Muscle of arm (tissue), 14 donors: ENCODE measurements at places on chromosomes 12 and 14. TPM values are rescaled to one million over a fixed set of nuclear protein-coding genes. Genes with fewer than 3 reads are reported as not detected.

FAM181A gene
- 0.22 TPM for polyA plus RNA-seq

RNF34 gene
- polyA plus RNA-seq: 24.7 TPM

PTHLH gene
- 0.89 TPM for polyA plus RNA-seq

DNA sequence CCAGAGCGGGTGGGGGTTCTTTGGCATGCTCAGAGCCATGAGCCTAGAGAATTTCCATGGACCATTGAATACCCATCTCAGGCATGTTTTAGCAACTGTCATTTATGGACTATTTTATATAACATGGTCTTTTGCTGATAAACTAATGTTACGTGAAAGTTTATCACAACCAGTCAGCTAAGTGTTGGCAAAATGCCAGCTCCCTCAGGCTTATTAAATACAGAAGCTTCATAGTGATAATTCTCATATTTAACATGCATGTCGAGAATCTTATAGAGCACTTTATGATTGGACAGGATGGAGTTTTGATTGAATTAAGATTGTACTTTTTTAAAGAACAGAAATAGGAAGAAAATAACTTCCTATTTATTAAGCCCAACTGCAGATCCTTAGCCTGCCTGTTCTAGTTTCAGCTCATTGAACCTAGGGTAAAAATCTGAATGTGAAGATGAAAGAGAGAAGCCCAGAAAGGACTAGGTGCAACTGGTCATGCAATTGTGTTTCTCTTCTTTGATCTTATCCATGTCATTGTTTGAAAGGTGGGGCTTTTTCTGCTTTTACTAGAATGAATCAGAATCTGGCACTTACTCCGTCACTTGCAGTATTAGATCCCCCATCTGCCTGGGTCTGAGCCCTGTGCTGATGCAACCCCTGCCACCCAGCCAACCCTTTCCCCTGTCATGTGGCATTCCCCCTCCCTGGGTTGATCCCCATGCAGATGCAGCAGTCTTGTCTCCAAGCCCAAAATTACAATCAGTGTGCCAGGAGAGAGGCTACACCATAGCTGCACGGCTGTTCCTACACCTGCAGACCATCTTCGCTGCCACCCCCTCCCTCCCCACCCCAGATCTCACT is 134.6 kb upstream of the EVL start:
- no peak for DNase-seq

DNA sequence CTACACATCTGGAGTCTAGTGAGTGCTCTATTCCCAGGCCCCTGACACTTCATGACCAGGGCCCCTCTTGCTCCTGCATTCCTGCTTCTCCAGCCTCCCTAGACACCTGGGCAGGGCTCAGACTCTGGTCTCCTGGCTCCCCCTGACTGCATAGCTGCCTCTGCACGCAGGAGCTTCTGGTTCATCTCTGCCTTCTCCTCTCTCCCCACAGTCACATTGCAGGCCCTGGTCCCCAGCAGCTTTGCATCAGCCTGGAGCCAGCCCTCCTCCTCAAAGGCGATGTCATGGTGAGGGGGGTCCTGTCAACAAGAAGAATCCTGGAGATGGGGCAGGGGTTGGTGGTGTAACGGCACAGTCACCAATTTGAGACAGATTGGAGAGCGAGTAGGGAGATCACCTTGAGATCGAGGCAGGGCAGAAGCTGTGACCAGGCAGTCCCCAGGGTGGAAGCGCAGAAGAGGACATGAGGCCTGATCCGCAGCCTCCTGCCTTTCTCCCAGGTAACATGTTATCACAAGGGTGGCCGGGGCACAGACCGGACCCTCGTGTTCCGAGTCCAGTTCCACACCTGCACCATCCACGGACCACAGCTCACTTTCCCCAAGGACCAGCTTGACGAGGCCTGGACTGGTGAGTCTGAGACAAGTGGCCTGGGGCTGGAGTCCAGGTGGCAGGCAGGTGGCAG is 8.1 kb downstream of the TNS2 start:
- DNase-seq: no peak

GRCh38 chr12:68287106-68287505 is 33.7 kb upstream of the IL22 start:
- DNase-seq: no peak
